ENCODE measurements at places on chromosomes 12 and 14.
A peak's percentile ranks its signal among the peaks of the same experiment; 100 is the strongest.

GRCh38 chr14:58947814-58948445 lies 240.5 kb upstream of the DAAM1 start:
- DNase-seq = peak; percentile 40

DNA sequence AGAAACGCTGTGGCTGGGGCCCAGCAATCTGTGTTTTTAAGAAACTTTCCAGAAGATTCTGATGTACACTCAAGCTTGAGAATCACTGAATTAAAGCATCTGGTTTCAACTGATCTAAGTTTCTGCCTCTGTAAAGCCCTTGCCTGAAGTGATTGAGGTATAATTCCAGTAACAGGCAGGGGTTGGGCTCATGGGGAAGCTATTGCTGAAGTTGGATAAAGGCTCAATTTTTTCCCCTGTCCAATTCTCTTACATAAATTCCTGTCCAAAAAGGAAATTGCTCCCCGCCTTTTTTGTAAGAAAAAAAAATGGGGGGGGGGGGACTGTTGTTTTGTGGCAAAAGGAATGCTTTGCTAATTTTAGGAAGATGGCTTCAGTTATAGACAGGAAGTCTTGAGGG lies 337.4 kb downstream of the NUAK1 start:
- DNase-seq = no peak

DNA sequence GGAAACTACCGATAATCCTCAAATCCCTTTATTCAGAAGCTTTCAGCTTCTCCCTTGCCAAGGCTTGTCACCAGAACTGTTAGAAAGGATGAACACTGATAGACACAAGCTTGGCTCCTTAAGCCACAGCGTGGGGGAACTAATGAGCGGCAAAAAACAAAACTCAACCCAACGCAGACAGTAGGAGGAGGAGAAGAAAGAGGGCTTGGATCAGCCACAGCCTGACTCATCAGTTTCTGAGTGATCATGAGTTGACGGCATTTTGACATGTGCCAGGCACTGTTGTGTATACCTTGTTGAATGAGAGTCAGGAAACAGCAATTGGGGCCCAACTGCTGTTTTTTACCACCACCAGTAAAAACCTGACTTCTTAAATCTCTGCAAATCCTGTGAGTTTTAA lies 23.7 kb downstream of the PLXNC1 start:
- DNase-seq = peak; percentile 56

DNA sequence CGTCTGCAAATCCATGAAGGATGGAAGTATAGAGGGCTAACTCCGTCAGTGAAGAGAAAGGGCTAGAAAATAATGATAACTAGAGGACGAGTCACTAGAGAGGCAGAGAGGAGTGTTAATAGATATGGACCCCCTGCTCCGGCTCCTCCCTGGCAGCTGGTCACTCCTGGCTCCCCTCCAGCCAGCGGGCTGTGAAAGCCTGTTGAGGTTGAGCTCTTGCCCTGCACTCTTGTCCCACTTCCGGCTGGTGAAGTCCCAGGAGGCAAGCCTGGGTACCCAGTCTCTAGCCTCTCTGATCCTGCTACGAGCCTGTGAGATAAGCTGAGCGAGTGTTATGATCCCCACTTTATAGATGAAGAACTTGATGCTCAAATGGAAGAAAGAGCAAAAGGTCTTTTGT lies 90.3 kb downstream of the RFX4 start:
- DNase-seq = no peak

GRCh38 chr12:42502682-42503081 lies 86.9 kb downstream of the PRICKLE1 start:
- DNase-seq = no peak

DNA sequence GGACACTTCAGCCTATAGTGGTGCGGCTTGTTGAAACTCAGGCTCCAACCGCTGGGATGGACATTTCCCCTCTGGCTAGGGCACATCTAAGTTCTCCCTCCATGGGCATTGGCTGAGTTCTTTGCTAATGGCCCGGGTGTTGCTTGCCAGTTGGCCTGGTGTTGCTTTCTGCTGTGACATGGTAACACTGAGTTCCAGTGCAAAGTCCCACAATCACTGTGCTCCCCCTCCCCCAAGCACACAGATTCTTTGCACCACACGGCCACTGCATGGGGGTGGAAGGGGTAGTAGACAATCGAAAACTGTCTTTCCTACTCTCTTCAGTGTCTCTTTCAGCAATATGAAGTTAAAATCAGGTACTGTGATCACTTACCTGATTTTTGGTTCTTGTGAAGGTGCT lies 308.2 kb downstream of the FUT8 start:
- no peak for DNase-seq

DNA sequence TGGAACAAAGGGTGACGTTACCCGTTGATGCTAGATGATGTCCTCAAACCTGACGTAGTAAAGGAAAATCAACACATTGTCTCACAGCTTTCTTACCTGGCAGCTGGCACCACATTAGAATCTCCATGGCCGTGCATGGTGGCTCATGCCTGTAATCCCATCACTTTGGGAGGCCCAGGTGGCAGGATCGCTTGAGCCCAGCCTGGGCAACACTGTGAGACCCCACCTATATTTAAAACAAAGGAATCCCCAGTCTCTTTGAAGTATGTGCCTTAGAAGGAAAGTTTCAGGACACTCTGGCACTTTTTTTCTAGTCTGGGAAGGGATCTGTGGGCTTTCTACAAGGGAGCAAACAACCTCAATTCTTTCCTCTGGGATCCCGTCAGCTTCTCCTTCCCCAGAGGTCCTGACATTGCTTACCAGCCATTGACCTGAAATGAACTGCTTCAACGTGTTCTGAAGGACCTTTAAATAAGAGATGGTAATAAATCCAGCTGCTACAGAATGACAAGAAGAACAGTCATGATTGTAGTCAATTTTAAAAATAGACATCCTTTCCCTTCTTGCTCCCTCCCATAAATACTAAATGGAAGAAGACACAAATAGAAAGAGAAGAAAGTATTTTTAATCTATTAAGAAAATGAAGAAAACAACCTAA lies 33.7 kb upstream of the TTC7B start:
- no peak for DNase-seq

DNA sequence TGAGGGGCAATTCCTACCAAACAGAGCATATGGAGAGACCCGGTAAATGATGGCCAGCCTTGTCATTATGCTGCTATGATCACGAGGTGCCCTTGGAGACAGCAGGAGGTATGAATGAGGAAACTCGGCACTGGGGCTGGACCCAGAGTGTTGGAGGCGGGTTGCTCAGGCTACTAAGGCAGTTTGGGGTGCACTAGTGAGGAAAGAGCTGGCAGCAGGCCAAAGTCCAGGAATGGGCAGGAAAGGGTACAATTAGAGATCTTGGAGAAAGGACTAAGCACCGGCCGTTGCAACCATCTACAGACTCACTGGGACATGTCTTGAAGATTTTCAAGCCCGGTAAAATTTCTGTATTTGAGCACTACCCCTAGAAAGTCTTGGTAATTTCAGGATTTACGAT lies 54.3 kb downstream of the CD9 start:
- DNase-seq = no peak

DNA sequence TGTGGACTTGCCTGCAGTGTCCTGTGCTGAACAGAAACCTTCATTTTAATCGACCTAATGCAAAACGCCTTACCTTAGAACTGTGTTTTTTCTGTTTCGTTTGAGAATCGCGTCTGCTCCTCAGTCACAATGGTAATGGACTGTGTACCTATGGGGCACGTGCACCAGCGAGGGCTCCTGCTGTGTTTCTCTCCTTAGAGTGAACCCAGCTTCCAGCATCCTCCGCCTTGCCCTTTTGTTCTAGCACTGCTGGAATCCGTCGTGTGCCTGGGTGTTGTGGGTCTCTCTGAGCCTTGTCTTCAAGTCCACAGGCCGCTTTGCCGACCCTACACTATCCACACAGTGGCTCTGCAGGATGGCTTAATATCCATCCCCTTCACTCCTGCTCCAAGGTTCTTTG lies 3.6 kb downstream of the AMN start:
- no peak for DNase-seq

DNA sequence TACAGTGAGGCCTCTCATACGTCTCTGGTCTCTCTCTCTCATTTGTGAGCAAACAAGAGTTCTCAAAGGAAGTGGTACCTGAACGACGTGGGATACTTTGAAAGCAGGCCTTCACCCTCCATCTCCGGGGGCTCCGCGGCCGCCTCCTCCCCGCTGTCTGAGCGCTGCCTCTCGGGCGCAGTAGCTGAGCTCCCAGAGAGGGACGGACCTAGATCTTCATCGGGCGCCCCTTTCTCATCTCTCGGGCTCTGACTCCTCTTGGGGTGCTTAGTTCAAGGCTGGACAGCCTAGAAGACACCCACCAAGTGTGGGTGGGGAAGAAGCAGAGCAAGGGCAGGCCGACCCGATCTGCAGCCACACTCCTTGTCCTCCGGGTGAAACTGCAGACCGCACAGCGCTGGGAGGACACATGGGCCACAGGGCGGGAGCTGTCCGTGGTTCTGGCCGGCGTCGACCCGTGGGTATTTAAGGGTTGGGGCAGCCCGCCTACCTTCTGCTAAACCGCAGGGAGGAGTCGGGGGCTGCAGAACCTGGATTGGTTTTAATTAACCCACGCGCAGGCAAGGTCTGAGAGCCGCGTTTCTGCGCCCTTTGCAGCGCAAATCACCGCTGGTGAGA lies 92.7 kb downstream of the PAH start:
- DNase-seq = peak; percentile 3

Measured in PC-3 (cell line).